ENCODE measurements at places on chromosomes 2 and 18. TPM values are rescaled to one million over a fixed set of nuclear protein-coding genes. Genes with fewer than 3 reads are reported as not detected.

Gene SCN9A
- total RNA-seq: 10.1 TPM

Gene PCARE
- not detected for total RNA-seq

Gene EFHD1
- 13.9 TPM for total RNA-seq

Gene SCG2
- total RNA-seq: not detected

DNA sequence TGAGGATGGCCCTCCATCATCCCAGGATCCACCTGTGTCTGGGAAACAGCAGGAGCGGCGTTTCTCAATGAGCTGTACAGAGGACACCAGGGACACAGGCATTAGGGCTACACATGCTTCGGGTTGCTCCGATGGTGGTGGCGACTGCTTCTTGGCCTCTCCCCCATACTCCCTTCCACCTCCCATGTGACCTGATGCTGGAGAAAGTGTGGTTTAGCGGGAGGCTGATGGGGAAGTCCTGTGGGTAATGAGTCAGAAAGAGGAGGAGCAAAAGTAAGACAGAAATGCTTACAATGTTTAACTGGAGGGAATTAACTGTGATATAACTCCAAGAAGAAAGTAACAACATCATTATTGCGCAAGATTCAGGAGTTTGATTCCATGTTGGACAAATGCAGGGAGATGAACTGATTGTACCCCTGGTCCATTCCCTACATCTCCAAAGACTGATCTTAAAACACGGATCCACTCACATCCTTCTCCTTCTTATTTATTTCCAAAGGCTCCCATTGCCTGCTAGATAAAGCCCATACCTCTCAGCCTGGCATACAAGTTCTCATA is 186.6 kb downstream of the NRP2 start:
- no peaks in the 10 kb centered on the region for H3K4me1 ChIP-seq
- H3K27me3 ChIP-seq: no peaks in the 10 kb centered on the region
- H3K4me3 ChIP-seq: no peak overlapping the region
- no peaks in the 10 kb centered on the region for H3K36me3 ChIP-seq

DNA sequence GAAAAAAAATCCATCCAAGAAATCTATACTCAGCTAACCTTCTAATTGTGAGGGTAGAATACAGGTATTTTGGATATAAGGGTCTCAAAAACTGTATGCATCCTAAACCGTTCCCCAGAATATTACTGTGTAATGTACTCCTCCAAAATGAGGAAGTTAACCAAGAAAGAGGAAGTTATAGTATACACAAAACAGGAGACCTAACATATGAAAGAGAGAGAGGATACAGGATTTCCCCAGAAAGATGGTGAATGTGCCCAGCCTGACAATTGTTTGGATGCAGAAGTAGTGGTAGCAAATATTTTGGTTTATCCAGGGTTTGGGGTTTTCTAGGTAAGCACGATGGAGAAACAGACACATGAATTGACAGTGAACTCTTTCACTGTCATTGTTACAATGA is 50.6 kb downstream of the GALNT3 start:
- no peak for DNase-seq
- no peaks in the 10 kb centered on the region for H3K4me1 ChIP-seq
- H3K27me3 ChIP-seq: no peaks in the 10 kb centered on the region
- no peak overlapping the region for H3K4me3 ChIP-seq
- no peaks in the 10 kb centered on the region for H3K36me3 ChIP-seq
- no peak overlapping the region for H3K27ac ChIP-seq

DNA sequence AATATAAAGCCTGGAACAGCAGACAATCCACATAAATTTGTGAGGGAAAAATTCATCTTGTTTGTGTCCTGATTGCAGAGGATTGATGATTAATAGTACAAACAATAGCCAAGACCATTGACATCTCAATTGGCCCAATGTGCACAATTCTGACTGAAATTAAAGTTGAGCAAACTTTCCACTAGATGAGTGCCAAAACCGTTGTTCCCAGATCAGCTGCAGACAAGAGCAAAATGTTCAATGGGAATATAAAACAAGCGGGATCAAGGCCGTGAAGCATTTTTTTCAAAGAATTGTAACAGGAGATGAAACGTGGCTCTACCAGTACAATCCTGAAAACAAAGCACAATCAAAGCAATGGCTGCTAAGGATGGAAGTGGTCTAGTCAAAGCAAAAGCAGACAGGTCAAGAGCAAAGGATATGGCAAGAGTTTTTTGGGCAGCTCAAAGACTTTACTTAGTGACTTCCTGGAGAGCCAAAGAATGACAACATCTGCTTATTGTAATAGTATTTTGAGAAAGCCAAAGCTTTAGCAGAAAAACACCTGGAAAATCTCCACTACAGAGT is 55.9 kb upstream of the KIF5C start:
- H3K36me3 ChIP-seq: no peaks in the 10 kb centered on the region
- DNase-seq: no peak
- no peaks in the 10 kb centered on the region for H3K4me1 ChIP-seq

DNA sequence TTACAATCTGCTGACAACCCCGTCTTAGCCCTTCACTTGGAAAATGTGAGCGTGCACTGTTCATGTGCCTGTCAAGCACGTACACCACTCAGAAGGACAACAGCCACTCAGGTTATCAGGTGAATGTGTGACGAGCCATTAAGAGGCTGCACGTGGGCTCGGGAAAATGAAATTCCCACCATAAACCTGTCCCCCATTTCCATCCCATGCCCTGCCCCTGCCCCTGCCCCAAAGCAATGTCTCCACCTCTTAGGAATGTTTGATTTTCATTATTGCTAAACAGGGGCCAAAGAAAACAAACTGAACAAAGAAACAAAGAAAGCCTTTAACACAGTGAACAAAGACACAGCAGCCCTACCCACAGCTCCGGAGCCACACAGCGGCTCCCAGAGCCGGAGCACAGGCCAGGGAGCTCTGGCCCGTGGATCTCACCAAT is 90.5 kb downstream of the TMEM18 start:
- no peak overlapping the region for H3K27ac ChIP-seq
- no peaks in the 10 kb centered on the region for H3K36me3 ChIP-seq
- H3K4me1 ChIP-seq: no peaks in the 10 kb centered on the region
- DNase-seq: no peak
- H3K27me3 ChIP-seq: no peaks in the 10 kb centered on the region
